SW 1271 (cell line): ENCODE measurements at places on chromosomes 1 and 21.

GRCh38 chr1:163583661-163584181, 262.0 kb downstream of the NUF2 start:
- DNase-seq, result no peak

DNA sequence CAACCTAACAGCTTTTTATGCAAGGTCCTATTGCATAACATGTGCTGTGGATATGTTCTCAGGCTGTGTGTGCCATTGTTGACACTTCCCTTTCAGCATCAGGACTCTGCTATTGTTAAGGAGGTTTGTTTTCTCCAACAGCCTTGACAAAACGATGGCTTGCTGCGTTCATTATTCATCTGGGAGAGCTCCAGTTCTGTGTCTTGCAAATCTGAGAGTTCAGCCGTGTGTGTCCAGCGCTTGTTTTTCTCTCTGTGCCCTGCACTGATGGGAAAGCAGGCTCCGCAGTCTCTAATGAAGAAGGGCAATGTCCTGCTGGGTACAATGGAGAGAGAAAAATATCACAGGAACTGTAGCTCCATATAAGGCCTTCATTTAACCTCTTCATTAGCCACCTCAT, 63.7 kb downstream of the CLDN17 start:
- DNase-seq, result no peak

GRCh38 chr1:55076356-55076755, 37.0 kb downstream of the PCSK9 start:
- DNase-seq, result no peak

GRCh38 chr1:40350391-40350790, 23.1 kb upstream of the SMAP2 start:
- DNase-seq, result no peak

DNA sequence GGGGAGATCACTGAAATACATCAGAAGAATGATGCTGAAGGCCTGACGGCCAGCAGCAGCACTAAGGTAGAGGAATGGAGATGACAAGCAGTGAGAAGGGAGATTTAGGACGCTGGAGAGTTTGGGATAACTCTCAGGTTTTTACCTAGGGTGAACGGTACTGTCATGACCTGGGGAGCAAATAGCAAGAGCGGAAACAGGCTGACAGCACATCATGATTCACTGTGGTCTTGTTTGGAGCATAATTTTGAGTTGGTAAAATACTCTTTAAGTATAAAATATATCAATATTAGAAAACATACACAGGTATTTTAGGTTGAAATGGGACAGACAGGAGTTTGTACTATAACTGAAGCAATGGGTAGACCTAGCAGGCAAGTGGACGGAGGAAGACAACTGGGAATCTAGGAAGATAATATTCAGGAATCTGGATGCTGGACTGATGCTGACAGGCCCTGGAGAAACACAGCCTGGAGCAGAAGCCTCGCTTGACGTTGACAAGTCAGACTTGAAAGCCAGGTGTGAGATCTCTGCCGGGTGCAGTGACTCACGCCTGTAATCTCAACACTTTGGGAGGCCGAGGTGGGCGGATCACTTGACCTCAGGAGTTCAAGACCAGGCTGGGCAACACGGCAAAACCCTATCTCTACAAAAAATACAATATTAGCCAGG, 33.3 kb downstream of the ALG14 start:
- DNase-seq, result no peak

- no peak for DNase-seq
Measured at GRCh38 chr1:167013108-167013929, 24.2 kb downstream of the MAEL start.

GRCh38 chr1:29453502-29454240, 217.3 kb downstream of the PTPRU start:
- no peak for DNase-seq

- DNase-seq, result no peak
Measured at GRCh38 chr1:31723828-31724359, 20.1 kb upstream of the COL16A1 start.

- DNase-seq, result no peak
Measured at GRCh38 chr1:77134359-77134758, 84.9 kb downstream of the PIGK start.

DNA sequence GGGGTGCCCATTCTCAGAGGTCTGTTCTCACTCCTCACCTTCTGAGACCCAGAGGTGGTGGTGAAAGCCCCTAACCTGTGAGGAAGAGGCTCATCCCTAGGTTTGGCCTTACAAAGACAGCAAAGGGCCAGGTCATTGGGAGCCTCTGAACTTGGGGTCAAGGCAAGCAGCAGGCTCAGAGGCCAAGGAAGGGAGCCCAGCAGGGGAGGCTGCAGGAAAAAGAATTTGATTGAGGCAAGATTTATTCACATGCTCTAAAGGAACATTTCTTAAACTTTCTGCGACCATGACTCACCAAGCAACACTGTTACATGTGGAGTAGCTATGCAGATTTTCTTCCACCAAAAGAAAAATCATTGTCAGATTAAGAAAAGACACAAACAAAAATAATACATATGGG, 132.5 kb upstream of the SYT6 start:
- DNase-seq, result no peak

DNA sequence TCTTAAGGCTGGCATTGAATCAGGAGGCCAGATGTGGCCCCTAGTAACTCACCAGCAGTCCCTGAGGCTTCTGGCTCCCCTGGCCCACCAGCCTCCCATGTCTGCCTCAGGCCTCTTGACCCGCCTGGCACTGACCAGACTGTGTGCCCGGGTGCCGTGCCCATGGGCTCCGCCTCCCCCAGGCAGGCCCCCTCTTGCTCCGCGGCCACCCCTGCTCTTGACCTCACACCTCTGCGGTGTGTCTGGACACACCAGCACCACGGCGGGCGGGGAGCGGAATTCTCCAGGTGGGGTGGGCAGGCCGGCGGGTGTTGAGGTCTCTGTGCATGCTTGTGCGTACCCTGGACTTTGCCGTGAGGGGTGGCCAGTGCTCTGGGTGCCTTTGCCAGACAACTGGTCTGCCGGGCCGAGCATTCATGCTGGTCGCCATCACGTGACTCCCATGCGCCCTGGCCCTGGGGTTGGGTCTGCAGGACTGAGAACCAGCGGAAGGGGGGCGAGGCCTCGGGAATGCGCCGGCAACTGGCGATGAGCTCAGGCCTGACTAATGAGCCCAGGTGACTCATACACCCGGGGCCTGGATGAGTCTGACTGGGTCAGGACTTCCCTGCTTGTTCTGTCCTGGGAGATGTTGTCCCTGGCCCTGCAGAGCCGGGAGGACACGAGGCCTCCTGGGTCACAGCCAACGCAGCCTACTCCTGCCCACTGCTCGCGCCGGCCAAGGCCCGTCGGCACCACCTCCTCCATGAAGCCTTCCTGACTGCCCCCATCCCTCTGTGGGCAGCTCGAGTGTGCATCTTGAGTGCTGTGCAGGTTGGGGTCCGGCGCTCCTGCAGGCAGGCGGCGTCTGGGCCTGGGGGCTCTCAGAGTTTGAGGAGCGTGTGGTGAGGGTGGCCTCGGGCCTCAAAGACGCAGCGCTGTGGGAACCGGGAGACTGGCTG, 22.6 kb downstream of the COL18A1 start:
- peak; percentile 34 for DNase-seq
